DMS79 treated with DMSO at 0.1 percent for 48 hours (cell line): ENCODE measurements at places on chromosomes 1 and 21.
A peak's percentile ranks its signal among the peaks of the same experiment; 100 is the strongest.

- DNase-seq, result no peak
Observed at GRCh38 chr1:170891872-170892271, 43.5 kb upstream of the MROH9 start.

DNA sequence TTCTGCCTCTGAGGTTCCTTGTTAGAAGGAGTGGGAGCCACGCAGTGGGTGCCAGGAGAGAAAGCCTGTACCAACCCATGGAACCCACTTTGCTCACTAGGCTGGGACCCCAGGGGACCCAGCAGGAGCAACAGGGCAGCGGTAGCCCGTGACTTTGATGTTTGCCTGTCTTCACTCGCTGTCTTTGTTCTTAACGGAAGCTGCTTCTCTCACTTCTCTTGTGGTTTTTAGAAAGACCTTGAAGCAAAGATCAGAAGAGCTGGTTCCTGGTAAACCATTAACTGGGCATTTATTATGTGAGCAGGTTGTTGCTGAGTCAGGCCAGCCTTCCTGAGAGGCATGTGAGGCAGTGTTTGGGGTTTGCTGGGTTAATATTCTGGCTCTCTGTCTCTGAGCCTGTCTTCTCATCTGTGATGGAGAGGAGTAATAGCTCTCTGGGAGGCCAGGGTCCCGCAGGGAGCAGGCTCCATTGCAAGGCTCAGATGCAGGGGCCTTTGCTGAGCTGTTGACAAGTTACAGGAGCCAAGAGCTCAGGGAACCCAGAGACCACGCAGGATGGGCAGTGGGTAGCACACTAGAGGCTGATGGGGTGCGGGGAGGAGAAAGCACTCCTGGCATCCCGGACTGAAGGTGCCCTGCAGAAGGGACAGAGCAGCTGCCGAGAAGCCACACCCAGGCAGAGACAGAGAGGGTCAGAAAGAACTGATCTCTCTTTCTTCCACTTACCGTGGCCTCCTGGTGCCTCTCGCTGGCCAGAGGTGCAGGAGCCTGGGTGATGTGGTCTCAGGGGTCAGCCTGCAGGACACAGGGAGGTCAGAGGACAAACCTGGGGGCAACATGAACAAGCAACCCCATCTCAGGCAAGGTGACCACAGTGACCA, 367.5 kb upstream of the C1orf174 start:
- DNase-seq, result no peak

DNA sequence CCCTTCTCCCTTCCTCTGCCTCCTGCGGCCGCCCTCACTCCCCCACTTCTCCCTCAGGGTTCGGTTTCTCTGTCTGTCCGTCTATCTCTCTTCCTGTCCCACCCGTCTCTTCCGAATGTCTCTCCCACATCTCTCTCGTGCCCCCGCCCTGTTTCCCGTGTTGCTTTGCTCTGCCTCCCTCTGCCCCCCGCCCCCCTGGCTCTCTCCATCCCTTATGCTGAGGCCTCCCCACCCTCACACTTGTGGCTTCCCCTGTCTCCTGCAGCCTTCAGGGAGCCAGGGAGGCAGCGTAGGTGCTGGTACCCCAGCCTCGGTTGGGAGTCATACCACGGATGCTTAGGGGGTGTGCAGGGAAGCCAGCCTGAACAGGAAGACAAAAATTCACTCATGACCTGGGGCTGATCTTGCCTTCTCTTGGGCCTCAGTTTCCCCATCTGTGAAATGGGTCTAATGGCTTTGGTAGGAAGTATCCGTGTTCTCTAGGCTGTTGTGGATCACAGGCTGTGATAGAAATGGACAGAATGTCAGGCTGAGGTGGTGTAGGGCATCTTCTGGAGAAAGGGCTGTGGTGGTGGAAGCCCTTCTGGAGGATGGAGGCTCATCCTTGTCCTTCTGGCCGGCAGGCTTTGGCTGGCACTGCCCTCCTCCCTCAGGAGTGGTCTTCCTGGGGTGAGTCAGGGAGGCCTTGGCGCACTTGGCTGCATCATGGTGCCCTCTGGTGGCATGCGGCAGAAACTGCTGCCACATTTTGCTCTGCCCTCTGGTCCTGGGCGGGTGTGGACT, 55.5 kb downstream of the FOXO6 start:
- peak; percentile 55 for DNase-seq

- no peak for DNase-seq
Observed at GRCh38 chr1:16677552-16678431, 11.0 kb upstream of the RNU1-3 start.

- DNase-seq, result no peak
Observed at GRCh38 chr1:108327534-108328466, 83.9 kb upstream of the NBPF4 start.

GRCh38 chr1:206833106-206833680, 32.2 kb upstream of the IL20 start:
- DNase-seq, result peak; percentile 14

GRCh38 chr1:112532064-112532463, 23.3 kb downstream of the WNT2B start:
- no peak for DNase-seq

- DNase-seq, result no peak
Observed at GRCh38 chr21:25871566-25871965, 136.8 kb downstream of the GABPA start.

DNA sequence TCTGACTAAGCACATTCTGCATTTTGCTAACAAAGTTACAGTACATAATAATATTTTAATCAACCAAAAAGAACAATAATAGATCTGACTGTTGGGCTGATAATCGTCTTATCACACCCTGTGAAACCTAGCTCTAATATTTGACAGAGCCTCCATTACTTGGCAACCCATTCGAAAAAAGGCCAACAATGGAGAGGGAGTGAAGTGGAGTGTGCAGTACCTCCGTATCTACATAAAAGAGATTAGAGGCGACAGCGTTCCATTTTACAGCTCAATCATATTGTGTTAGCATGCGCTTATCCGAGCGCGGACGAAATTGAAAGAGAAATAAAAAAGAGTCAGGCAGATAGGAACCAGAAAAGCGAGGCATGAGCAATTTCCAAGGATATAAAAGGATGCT, 137.3 kb upstream of the USH2A start:
- no peak for DNase-seq

DNA sequence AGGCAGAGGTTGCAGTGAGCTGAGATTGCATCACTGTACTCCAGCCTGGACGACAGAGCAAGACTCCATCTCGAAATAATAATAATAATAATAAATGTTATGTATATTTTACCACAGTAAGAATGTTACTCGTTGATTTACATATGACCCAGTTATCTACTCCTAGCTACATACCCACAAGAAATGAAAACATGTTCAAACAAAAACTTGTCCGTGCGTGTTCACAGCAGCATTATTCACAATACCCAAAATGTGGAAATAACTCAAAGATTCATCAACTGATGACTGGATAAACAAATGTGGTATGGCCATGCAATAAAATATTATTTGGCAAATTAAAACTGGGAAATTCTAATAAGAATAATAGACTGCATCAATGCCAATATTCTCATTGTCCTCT, 31.7 kb upstream of the ENSA start:
- no peak for DNase-seq

DNA sequence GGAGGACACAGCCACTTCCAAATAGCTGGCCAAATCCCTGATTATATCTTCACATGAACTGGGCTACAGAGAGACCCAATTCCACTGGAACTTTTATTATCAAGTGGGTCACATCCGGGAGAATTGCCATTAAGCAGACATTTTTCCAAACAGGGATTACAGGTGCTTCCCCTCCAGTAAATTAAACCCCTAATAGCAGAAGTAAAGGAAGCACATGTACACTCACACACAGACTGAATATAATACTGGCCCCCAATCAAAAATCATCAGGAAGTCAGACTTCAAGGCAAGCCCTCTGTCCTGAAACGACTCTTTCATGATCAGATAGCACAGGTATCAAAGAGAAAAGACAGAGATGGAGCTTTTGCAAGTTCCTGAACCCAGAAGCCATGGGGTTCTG, 118.6 kb upstream of the PPP2R5A start:
- DNase-seq, result no peak

DNA sequence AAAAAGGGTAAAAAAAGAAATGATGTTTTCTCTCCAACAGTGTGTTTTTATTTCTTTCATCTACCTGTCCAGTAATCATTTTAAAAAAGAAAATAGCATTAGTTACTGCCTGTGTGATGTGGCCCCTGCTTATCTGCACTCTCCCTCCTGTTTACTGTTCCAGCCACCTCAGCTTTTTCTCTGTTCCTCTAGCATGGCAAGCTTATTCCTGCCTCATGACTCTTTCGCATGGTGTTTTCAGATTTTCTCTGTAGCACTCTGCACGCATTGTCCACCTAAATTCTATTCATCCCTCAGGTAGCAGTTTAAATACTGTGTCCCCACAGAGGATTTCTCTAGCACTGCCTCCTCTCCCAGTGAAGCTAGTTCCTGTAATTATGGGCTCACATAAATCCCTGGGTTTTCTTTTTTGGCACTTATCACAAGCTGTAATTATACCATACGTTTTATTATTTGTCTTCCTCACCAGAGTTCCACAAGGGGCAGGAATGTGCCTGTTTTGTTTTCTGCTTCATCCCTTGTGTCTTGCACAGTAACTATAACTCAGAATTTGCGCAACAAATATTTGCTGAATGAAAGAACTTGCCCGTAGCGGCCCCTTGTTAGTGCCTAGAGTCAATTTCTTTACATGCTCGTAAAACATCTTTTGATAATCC, 51.4 kb upstream of the LRIG2 start:
- DNase-seq, result peak; percentile 6

- no peak for DNase-seq
Observed at GRCh38 chr1:2462819-2463218, 13.3 kb upstream of the PLCH2 start.

- no peak for DNase-seq
Observed at GRCh38 chr1:31655104-31655503, 10.4 kb upstream of the PEF1 start.

- no peak for DNase-seq
Observed at GRCh38 chr1:66624412-66625060, 90.6 kb downstream of the SGIP1 start.

DNA sequence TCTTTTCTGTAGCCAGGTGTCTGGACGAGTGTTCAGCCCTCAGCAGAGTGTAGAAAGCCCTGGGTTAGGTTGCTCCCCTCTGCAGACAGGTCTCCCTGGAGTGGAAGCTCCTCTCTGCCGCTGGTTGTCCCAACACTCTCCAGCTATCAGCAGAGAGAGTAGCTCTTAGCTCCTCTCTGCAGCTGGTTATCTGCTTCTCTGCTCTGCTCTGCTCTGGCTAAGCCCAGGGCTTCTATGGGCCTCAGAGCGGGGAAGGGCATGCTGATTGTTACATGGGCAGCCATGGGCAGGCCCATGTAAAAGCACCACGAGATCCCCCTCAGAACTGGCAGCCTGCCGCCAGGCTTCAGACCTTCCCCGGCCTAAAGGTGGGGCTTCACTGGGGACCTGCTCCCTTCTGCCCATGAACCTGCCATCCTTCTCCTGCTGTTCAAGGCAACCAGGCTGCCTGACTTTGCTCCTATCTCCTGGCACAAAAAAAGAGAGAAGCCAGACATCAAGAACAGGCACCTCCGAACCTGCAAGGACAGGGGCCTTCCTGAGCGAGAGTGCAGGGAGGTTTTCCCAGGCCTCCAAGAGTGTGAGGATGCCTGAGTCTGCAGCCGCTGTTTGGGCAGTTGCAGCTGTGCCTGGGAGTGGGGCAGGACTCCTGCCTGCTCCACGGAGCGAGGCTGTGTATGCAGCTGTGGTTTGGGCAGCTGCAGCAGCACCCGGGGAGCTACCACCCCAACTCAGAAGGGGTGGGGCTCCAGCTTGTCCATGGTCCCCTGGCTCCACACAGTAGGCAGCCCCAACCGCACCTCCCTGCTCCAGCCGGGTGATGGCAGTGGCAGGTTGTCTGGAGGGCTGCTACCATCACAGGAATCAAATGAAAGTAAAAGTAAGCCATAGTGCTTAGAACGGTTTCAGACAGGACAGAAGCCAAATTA, 973.7 kb downstream of the LTN1 start:
- DNase-seq, result no peak

GRCh38 chr1:243944429-243945160, 94.6 kb upstream of the AKT3 start:
- no peak for DNase-seq

DNA sequence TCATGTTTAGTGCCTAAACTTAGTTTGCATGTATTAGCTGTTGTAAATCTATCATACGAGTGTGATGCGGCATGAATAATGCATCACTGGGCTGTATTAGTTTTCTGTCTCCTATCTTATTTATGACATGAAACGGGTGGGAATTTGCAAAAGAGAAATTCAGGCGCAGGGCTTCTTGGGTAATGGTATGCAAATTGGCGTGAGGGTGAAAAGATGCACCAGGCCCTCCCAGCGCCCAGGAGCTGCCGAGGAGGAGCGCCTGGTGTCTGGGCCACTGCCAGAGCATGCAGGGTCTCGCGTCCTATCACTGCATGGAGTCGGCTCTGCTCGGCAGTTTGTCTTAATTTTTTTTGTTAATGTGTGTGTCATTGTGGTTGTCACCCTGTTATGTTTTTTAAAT, 82.9 kb upstream of the ACTL8 start:
- DNase-seq, result no peak

DNA sequence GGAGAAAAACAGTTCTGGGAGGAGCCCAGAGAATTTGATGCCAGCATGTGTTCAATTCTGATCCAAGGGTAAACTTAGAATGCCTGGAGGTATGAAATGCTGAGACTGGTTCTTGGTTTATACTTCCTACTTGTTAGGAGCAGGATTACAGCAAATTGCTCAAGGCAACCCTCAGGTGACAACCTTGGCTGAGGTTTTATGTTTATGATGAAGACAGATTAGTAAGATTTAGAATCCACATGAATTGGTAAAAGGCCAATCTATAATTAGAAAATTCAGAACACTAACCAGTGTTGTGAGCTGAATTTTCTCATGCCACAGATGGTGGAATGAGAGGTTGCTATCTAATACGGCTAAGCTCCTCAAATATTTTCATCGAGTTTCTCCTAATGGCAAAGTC, 235.3 kb upstream of the NRIP1 start:
- no peak for DNase-seq

GRCh38 chr1:202349206-202349928, 868 bp downstream of the PPP1R12B start:
- peak; percentile 24 for DNase-seq

GRCh38 chr1:75602486-75602885, 8.4 kb downstream of the SLC44A5 start:
- DNase-seq, result no peak

- no peak for DNase-seq
Observed at GRCh38 chr1:980602-981395, 1.1 kb downstream of the PERM1 start.

GRCh38 chr21:28683982-28684752, 308.5 kb downstream of the LTN1 start:
- DNase-seq, result no peak

- no peak for DNase-seq
Observed at GRCh38 chr21:35730325-35730724, 330.0 kb downstream of the SETD4 start.

DNA sequence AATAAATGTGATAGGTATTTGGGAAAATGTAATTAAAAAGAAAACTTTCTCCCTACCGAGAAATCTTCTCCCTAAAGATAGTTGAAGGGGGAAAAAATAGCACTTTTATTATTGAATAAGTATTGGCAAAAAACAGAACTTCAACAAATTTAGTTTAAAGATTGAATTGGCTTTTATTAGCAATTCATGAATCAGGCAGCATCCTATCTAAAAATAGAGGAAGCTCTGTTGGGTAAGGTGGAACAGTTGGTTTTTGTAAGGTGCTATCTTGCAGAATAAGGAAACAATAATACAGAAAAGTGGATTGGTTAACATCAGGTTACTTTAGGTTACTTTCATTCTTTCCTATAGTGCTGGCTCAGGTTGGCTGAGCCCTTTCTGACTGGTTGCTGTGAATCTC, 62.8 kb downstream of the FH start:
- no peak for DNase-seq

GRCh38 chr1:67711855-67712212, 26.8 kb downstream of the GADD45A start:
- peak; percentile 70 for DNase-seq
